ENCODE measurements at places on chromosomes 1 and 21.

DNA sequence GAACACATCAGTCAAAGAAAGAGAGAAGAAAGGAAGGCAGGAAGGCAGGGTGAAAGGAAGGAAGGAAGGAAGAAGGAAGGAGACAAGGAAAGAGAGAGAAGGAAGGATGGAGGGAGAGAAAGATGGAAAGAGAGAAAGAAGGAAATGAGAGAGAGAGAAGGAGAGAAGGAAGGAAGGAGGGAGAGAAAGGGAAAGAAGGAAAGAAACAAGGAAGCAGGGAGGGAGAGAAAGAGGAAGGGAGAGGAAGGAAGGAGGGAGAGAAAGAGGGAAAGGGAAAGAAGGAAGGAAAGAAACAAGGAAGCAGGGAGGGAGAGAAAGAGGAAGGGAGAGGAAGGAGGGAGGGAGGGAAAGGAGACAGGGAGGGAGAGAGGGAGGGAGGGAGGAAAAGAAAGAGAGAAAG is 35.4 kb upstream of the SAMD11 start:
- no peak for DNase-seq

GRCh38 chr1:174023440-174023839 is 1.3 kb upstream of the RC3H1 start:
- DNase-seq = peak; percentile 65

GRCh38 chr21:15616864-15617574 is 112.8 kb upstream of the USP25 start:
- no peak for DNase-seq

- no peak for DNase-seq
Observed at GRCh38 chr1:111236806-111237205, 9.3 kb downstream of the CHI3L2 start.

GRCh38 chr1:66576645-66577044 is 42.7 kb downstream of the SGIP1 start:
- DNase-seq = no peak

- no peak for DNase-seq
Observed at GRCh38 chr1:190416239-190416638, 61.4 kb downstream of the BRINP3 start.

- no peak for DNase-seq
Observed at GRCh38 chr1:97500760-97501159, 420.1 kb downstream of the DPYD start.

DNA sequence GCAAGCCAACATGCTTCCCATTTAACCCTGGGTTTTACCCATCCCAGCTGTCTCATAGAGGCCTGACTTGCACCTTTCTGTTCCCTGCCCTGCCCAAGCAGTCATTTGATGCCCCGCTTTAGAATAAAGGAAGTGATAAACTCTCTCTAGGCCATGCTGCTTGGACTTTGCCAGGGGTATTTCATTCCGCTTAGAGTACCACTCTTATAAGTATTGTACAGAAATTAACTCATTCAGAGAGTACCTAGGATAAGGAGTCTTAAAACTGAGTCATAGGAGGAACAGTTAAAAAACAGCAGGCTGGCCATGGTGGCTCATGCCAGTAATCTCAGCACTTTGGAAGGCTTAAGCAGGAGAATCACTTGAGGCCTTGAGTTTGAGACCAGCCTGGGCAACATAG is 21.0 kb upstream of the LYST start:
- DNase-seq = no peak

DNA sequence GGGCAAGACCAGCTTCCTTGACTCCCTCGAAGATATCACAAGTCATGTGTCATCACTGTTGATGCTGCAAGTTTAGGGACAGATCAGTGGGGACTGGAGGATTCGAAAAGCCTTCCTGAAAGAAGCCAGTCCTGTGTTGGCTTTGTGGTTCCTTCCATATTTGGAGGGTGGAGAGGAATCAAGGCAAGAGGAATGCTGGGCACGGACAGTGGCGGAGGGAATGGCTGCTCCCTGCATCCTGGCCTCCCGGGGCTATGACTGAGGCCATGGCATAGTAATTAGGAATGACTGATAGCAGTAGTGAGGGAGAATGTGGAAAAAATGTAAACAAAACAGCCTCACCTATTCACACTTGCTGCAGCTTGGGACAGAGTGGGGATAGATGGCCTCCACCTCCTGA is 36.4 kb downstream of the VANGL1 start:
- DNase-seq = no peak

DNA sequence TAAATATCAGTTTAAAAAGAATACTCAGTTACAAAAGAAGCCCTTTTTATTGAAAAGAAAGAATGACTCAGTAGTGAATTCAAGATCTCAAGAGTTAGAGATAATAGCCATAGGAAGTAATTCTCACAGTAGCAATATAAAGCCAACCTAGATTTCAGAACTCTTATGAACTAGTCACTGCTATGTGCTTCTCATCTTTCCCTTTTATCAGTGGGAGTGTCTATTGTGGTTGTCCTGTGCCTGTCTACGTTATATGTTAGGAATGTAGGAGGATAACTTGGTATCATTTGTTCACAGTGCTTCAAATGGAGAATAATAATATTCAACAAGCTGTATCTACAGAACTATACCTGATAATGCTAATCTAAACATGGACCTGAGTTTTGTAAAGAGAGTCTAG is 73.1 kb upstream of the RGS21 start:
- DNase-seq = no peak

DNA sequence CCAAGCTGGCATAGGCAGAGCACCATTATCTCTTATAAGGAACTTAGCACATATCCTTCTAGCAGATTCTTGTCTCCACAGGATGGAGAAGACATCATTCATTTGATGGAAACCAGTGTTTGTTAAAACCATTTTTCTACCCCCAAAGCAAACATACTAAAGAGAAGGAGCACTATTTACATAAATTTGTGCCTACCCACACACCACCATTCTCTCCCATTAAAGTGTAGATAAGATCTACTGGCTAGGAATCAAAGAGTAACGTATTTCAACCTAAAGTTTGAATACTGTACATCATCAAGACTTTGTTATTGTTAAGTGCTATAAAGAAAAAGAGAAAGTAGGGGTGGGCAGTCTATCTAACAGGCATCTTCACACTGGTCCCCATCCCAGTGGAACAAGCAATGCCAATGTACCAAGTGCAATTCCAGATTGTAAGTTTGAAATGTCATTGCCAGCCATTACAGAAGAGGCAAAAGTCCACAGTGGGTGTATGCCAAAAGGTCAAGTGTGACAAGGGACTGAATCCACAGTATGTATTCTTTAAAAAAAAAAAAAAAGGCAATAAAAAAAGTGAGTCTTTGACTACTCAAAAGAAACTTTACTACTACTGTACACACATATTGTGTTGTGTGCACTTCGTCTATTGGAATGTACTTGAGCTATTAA is 18.8 kb downstream of the CCSAP start:
- no peak for DNase-seq

- no peak for DNase-seq
Observed at GRCh38 chr1:37656026-37656425, 21.3 kb upstream of the RSPO1 start.

DNA sequence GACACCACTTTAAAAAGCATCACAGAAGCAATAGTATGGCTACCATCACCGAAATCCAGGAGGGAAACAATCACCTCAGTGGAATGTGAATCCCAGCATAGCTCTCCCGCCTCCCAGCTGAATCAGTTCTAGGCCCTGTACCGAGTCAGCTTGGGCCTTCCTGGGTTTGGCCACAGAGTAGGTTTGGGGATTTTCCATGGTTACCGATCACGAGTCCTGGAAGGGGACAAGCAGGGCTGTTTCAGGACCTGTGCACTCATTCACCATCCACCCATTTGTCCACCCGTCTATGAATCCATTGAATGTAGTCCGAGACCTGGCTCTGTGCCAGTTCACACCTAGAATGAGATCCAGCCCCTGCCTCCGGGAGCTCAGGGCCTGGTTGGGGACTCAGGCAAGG is 94.2 kb downstream of the ARHGEF10L start:
- no peak for DNase-seq

DNA sequence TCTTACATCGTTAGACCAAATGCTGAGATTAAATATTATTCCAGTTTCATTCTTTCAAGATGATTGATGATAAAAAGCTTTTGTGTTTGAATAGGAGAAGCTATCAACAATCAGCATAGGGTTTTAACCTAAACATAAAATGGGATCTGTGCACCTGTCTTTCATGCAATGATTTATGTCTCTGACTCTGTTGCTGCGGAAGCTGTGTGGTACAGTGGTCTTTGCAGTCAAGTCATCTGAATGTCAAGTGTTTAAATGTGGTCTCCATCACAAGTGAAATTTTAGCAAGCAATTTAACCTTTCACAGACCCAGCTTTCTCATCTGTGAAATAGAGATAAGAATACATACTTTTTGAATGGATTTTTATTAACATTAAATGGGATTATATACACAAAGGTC is 107.2 kb downstream of the PLPPR5 start:
- no peak for DNase-seq

GRCh38 chr1:9595156-9595967 is 6.7 kb downstream of the TMEM201 start:
- no peak for DNase-seq

DNA sequence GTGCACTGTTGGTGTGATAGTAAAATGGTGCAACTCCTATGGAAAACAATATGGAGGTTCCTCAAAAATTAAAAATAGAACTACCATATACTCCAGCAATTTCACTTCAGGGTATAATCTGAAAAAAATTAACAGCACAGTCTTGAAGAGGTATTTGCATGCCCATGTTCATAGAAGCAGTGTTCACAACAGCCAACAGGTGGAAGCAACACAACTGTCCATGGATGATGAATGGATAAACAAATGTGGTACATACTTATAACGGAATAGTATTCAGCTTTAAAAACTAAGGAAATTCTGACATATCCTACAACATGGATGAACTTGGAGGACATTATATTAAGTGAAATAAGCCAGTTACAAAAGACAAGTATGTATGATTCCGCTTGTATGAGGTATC is 8.2 kb downstream of the TTLL7 start:
- no peak for DNase-seq

GRCh38 chr1:150979092-150980056 is 2.7 kb upstream of the ANXA9 start:
- peak; percentile 93 for DNase-seq

- no peak for DNase-seq
Observed at GRCh38 chr1:221794079-221794670, 52.3 kb upstream of the DUSP10 start.

DNA sequence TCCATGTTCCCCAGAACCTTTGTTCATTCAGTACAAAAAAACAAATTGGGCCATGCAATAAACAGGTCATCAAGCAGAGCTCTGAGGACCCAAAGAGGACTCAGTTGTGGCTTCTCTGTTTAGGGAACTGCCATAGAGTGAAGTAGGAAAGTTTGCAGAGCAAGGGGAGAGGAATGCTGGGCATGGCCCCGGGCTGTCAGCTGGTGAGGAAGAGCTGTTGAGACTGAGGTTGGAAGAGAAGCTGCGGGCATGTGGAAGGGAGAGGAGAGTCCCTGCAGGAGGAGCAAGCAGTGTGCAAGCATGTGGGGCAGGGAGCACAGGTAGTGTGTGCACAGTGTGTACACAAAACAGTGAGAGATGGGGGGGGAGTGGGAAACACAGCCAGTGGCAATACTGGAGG is 71.8 kb downstream of the NTPCR start:
- DNase-seq = no peak

GRCh38 chr21:28256837-28257236 is 735.8 kb downstream of the LTN1 start:
- no peak for DNase-seq

- DNase-seq = no peak
Observed at GRCh38 chr1:31453384-31454079, 40.5 kb downstream of the SERINC2 start.

GRCh38 chr1:236851871-236852270 is 56.8 kb downstream of the MTR start:
- no peak for DNase-seq

- no peak for DNase-seq
Observed at GRCh38 chr1:160522136-160522535, 919 bp downstream of the SLAMF6 start.

DNA sequence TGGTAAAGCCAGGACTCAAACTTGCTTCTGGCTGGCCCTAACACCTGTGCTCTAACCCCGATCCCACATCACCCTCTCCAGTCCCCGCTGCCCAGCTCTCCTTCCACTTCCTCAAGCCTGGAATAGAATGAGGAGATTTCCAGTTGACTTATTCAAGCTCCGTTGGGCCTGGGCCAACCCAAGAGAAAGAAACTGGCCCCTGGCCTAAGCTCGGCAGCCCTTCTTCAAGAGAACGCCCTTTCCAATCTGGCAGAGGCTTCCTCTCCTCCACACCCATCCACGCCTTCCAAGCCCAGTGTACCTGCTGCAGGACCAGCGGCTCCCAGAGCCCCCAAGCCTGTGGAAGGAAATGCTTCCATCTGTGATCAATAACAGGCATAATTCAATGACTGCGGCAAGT is 51.9 kb downstream of the LRRN2 start:
- DNase-seq = peak; percentile 30

GRCh38 chr1:172351754-172352161 is 68.7 kb upstream of the C1orf105 start:
- peak; percentile 59 for DNase-seq

GRCh38 chr1:220001095-220001501 is 45.2 kb downstream of the EPRS1 start:
- DNase-seq = no peak

DNA sequence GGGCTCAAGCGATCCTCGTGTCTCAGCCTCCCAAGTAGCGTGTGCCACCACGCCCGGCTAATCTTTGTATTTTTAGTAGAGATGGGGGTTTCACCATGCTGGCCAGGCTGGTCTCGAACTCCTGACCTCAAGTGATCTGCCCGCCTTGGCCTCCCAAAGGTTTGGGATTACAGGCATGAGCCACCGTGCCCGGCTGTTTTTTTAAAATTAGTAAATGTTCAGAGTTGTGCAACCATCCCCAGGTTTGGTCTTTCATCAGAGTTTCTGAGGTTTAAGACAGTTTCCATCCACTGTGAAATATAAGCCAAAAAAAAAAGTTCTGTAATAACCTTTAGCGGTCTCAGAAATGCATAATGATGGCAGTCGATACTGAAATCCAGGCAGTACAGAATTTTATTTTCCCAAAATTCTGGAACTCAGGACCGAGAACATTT is 550 bp upstream of the SYT11 start:
- peak; percentile 26 for DNase-seq

DNA sequence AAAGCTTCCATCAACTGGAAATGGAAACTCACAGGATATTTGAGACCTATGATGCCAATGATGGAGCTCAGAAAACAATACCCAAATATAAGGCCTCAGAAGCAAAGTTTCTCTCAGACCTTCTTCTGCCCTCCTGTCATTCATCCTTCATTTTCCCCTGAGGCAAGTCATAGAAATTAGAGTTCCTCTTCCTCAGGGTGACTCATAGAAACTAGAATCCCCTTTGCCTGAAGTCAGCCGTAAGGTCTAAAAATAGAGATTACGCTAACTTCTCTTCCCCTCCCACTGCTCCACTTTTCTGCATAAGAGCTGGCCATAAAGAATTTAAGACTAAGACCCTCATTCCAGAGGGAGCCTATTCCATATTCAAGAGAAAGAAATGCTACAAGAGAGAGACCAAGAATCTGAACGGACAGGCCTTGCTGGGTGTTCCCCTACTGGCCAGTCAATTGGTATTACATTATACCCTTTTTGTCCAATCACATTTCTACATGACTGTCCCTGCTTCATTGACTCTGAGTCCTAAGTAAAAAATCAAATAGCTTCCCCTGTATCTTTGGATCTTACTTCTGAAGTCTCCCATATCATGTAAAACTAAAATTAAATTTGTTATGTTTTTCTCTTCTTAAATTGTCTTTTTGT is 994.9 kb downstream of the ADGRL2 start:
- DNase-seq = no peak

- no peak for DNase-seq
Observed at GRCh38 chr1:27016376-27016775, 3.7 kb upstream of the TENT5B start.

Data from femur (tissue), 1 donor.